ENCODE measurements at places on chromosomes 12 and 14.
A peak's percentile ranks its signal among the peaks of the same experiment; 100 is the strongest.

- no peak for DNase-seq
These were observed 16.9 kb downstream of the ABCB9 start for GRCh38 chr12:122949405-122949804.

GRCh38 chr12:120903412-120904196 is 554 bp downstream of the SPPL3 start:
- DNase-seq: no peak

- DNase-seq: no peak
These were observed 61.7 kb downstream of the PPP1R36 start for GRCh38 chr14:64611358-64612020.

- no peak for DNase-seq
These were observed 22.8 kb upstream of the NPFF start for GRCh38 chr12:53530061-53530460.

DNA sequence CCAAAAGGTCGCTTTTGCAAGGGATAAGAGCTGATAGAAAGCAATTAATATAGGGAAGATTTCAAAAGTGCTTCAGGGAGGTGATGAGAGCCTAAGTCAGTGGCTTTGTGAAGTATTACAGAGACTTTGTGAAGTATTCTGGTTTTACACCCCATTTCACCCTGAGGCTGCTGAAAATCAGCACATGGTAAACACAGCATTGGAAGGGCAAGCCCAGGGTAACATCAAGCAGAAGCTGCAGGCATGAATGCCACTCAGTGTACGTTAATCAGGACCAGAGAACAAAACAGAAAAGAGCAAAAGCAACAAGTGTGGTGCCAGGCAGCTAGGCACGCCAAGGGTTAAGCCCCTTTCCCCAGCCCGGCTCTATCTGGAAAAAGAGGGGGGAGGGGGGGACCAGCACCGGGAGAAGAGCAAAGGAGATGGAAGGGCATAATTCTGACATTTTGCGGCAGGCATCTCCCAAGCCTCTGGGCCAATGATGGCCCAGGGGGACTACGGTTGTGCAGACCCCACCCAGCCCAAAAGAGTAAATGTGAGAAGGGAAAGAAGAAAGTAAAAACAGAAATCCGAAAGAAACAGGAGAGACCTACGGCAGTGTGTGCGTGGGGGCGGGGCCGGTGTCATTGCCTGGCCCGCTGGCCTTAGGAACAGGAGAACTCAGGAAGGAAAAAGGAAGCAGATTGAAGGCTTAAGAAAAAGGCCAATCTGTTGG is 58.9 kb downstream of the DHRS2 start:
- no peak for DNase-seq

- DNase-seq: no peak
These were observed 7.8 kb downstream of the GMFB start for GRCh38 chr14:54480830-54481562.

DNA sequence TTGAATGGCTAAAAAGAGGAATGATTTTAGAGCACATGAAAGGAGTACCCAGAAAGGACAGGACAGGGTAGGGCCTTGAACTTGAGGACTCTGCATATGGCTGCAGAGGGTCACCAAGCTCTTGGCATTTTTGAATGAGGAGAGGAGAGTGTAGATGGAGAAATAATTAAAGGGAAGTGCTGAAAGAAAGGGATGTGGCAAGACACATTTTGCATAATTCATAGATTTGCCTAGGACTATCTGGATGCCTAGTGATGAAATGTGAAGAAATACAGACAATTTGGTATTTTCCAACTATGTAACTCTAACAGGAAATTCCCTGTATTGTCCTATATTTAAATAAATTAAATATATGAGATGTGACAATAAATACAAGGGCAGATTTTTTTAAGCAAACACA is 27.5 kb upstream of the MDM1 start:
- no peak for DNase-seq

DNA sequence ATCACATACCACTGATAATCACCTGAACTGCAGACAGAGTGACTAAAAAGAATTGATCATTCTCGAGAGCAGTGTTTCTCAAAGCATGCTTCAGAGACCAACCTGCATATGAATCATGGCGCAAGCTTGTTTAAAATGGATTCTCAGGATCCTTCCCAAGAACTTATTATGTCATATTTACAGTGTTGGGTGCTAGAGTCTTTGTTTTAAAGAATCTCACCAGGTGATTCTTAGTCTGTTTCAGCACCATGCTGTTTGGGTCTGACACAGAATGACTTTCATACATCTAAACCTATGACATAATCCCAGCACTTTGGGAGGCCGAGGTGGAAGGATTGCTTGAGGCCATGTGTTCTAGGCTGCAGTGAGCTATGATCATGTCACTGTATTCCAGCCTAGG is 31.3 kb upstream of the SSPN start:
- DNase-seq: no peak

DNA sequence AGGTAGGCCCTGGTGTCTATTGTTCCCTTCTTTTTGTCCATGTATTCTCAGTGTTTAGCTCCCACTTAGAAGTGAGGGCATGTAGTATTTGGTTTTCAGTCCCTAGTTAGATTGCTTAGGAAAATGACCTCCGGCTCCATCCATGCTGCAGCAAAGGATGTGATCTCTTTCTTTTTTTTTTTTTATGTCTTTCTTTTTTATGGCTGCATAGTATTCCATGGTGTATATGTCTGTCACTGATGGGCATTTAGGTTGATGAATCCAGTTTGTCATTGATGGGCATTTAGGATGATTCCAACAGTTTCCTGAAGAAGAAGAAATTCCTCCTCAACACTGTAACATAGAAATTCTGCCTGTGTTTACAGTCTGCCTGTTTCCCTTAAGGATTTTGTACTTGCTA is 231.1 kb downstream of the CCDC91 start:
- DNase-seq: no peak

DNA sequence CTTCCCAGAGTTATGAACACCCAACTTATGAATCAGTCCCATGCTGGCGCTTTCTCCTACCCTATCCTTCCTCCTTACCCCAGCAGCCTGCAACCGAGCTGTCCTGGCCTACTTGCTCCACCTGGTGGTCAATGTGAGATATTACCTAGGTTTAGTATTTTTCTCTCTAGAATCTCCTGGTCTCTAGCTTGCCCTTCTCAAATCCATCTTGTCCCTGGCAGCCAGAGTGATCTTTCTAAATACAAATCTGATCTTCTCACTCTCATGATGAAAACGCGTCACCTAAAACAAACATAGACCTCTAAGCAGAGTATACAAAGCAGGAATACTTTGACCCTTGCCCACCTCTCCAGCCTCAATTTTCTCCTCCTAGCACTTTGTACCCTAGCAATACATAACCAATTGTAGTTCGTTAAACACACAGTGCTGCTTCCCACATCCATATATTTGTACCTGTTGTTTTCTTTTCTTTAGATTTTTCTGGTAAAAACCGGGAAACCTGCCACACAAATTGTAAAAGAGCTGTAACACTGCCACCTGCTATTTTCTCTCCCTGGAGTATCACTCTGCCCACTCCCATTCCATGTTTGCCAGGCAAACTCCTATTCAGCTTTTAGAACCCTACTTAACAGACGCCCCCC is 20.0 kb upstream of the TCP11L2 start:
- DNase-seq: no peak

DNA sequence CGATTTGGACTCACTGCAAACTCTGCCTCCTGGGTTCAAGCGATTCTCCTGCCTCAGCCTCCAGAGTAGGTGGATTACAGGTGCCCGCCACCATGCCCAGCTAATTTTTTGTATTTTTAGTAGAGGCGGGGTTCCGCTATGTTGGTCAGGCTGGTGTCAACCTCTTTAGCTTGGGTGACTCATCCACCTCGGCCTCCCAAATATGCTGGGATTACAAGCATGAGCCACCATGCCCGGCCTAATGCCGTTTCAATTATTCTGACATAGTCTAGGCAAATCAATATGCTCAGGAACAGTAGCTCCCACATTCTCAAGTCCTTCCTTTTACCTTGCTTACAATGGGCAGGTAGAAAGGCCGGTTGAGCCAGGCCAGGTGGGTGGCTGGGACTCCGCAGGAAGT is 82.0 kb upstream of the EEA1 start:
- peak; percentile 62 for DNase-seq

DNA sequence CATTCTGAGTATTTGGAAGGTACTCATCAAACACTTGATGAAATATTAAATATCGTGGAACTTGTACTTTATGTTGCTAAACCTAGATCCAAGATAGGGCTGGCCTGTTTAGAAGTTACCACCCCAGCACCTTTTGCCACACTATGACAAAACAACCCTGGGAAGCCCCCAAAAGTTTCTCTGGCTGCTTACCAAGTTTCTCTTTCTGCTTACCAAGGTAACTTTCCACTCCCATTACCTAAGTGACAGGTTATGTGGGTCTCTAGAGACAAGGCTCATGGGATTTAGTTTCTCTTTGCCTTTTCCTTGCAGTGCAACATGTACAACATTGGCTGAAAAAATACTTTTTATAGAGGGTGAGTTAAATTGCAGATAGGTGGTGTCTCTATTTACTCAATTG is 28.9 kb upstream of the PPM1A start:
- no peak for DNase-seq

DNA sequence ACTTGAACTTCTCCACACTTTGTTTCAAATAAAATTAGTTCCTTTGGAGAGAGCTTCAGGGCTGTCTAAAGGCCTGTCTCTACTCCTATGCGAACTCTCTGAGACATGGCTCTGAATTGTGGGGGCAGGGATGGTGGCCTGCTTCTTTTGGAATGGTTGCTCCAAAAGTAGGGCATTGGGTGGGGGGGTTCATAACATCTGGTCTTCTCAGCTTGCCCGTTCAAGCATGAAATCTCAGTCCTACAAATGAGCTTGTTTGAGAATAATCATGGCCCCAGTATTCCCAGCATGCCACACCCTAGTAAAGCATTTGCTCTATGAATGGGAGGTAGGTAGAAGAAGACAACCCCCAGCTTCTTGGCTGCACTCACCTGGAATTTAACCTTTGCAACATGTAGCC is 6.7 kb downstream of the GPR135 start:
- no peak for DNase-seq

DNA sequence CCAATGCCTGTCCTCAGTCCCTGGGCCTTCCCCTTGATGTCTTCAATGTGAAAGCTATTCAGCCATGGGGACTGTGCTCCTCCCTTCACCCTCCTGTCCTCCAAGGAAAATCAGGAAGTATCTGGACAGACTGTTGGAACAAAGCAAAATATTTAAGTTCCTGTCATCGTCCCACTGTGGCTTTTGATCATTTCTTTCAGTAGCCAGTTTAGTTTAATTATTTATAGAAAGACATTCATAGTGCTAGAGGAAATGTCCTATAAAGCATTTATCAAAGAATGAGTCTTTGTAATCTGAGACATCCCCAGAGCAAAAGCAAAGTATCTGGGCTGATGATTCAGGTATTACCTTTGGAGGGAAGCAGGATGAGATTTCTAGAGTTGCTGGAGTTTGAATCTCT is 254.1 kb downstream of the NRXN3 start:
- DNase-seq: no peak

DNA sequence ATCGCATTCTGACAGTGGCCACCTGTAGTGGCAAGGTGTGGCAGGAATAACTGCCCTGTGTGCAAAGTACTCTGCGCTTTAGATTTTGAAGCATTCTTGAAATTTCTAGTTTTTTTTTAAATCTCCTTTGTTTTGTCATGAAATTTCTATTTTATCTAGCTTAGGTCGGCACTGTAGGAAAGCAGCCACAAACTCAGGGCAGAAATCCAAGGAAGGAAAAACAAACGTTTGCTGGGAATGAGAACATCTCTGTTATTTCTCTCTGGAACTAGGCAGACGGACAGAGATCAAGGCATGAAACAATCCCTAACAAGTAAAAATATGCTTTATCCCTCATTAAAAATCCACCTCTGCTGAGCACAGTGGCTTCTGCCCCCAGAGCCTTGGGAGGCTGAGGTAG is 1.3 kb upstream of the NR2C1 start:
- no peak for DNase-seq

All from HS-27A (cell line).